ENCODE measurements at places on chromosomes 2 and 18.

DNA sequence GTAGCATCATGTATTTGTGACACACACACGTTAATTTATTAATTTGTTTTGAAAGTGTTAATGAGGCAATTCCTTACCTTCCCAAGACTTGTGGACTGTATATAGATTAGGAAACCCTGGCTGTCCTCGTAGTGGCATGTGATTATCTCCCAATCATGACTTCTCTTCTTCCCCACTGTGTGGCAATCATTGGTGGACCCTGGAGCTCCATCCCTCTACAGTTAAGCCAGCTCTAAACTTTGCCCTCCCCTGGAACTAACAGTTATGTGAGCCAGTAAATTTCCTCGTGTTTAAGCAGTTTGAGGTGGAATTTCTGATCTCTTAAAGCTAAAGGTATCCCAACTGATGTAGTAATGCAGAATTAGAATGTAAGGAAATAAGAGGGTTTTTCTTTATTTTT is 22.0 kb downstream of the GALNT1 start:
- no peak for ATAC-seq

- no peak for ATAC-seq
These were observed 239.0 kb upstream of the APCDD1 start for GRCh38 chr18:10215446-10215845.

DNA sequence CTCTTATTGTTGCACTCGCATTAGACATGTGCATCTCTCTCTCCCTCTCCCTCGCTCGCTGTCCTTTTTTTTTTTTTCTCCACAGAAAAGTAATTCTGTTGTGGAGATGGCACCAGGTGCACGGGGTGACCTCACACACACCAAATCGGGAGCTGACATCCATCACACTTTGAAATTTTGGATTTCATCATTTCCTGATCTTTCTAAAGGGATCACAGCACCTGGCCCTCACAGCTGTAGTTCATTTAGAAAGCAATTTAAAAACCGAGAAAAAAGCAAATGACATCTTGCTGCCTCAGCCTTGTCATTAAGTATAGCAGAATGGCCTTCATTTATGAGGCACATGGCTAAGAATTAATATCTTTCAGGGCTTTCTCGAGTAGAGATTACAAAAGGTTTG is 717.2 kb downstream of the RNF144A start:
- ATAC-seq, result no peak

GRCh38 chr2:172970660-172971059 is 105.0 kb upstream of the MAP3K20 start:
- no peak for ATAC-seq

- no peak for ATAC-seq
These were observed 321.5 kb downstream of the SATB2 start for GRCh38 chr2:199136242-199136641.

- ATAC-seq, result peak; percentile 92
These were observed at the start of gene WBP1 for GRCh38 chr2:74458132-74458937. TSS of gene WBP1 (plus strand) at chr2:74458438. CDS start at chr2:74458603, 165 bp downstream.
